ENCODE measurements at places on chromosomes 12 and 14. TPM values are rescaled to one million over a fixed set of nuclear protein-coding genes. Genes with fewer than 3 reads are reported as not detected.
A peak's percentile ranks its signal among the peaks of the same experiment; 100 is the strongest.

Gene SMOC1
- total RNA-seq, result not detected

Gene FAM186B
- total RNA-seq, result 0.57 TPM

Gene TRHDE
- total RNA-seq, result 1.2 TPM

Gene TPH2
- not detected for total RNA-seq

Gene C12orf56
- total RNA-seq, result 4.5 TPM

Gene NEUROD4
- not detected for total RNA-seq

Gene FRMD6
- total RNA-seq, result 13.8 TPM

Gene ADAM21
- not detected for total RNA-seq

Gene CLEC1B
- total RNA-seq, result not detected

Gene COCH
- 59.1 TPM for total RNA-seq

DNA sequence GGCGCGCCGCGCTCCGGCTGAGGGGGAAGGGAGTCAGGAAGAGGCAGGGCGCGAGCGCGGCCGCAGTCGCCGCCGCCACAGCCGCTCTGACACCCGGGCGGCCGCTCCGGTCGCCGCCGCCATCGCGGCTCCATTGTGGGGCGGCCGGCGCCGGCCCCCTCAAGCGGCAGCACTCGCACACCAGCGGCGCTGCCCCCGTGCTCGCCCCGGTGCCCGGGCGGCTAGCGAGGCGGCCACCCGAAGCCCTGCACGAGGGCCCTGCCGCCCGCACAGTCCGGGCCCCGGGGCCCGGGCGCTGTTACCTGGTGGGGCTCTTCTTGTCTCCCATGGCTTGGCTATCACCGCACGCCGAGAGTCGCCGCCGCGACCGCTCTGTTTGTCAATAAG, 202 bp downstream of the YAF2 start:
- DNase-seq, result no peak

GRCh38 chr12:92796650-92797049, 93.9 kb downstream of the PLEKHG7 start:
- DNase-seq, result no peak

DNA sequence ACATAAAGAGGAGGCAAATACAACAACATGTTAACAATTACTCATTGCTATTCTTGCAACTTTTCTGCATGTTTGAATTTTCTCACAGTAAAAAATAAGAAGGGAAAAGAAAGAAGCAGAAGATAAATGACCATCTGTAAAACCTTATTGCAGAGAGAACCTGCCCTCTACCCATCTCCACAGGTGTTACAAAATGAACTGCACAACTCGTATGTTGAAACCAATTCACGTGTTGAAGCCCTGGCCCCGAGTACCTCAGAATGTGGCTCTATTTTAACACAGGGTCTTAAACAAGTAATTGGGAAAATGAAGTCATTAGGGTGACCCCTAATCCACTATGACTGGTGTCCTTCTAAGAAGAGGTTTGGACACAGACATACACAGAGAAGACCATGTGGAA, 39.5 kb downstream of the FOXN3 start:
- no peak for DNase-seq

DNA sequence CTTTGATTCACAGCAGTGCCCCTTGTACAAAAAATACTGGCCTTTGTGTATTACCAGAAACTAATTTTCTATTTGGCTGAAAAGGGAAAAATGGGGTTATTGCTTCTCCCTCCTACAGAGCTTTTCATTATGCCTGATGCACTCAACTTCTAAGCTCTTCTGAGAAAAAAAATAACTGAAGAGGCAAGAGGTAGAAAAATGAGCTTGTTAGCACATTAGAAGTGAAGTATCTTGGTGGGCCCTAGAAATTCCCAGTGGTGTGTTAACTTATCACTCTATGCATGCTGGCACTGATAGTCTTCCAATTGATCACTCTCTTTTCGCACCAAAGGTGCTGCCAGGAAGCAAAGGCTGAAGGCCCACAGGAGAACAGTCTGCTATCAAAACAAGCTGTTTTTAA, 17.1 kb downstream of the INSM2 start:
- no peak for DNase-seq

- no peak for DNase-seq
Observed at GRCh38 chr12:33383503-33383902, 56.1 kb downstream of the SYT10 start.

DNA sequence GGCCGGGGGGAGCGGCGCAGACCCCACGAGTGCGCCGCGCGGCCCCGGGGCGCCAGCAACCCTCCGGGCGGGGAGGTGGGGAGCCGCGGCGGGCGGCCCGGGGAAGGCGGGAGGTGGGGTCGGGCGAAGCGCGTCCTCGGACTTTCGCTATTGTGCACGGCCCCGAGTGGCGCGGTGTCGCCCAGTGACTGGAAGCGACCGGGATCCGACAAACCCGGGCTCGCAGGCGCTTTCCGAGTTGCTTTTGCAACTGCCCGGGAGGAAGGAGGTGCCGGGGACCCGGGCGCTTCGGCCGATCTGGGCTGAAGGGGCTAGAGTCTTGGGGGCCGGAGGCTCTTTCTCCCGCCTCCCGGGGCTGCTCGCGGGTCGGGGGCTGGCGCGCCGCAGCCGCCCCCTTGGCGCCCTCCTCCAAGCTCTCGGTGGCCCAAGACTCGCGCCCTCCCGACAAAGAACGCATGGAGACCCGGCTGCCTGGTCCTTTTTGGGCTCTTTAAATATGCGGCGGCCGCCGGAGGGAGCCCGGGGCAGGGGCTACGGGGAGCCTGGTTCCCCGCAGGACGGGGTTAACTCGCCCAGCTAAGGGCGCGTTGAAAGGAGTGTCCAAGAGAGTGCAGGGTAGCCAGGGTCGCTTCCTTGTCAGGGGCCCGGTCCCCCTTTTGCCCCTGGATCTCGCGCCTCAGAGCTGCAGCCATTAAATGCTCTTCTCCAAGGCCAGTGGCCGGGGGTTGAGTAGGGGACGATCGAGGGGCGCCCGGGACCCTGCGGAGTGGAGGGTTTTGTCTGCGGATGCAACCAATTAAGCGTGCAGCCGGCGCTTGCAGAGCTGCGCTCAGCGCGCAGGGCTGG, 1.4 kb downstream of the HMGA2 start:
- DNase-seq, result peak; percentile 88

DNA sequence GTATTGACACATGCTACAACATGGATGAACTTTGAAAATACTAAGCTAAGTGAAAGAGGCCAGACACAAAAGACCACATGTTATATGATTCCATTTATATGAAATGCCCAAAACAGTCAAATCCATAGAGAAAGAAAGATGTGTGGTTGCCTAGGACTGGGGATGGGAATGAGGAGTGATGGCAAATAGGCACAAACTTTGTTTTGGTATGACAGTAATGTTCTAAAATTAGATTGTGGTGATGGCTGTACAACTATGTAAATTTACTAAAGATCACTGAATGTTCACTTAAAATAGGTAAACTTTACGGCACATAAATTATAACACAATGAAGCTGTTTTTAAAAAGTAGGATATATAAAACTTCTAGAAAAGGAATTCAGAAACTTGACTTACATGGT, 41.7 kb downstream of the PPP1R13B start:
- DNase-seq, result no peak

- no peak for DNase-seq
Observed at GRCh38 chr14:36515105-36515593, 4.9 kb downstream of the NKX2-1 start.

- no peak for DNase-seq
Observed at GRCh38 chr12:94244165-94245133, 96.1 kb downstream of the PLXNC1 start.

- peak; percentile 51 for DNase-seq
Observed at GRCh38 chr14:102731871-102732800, 45.1 kb upstream of the TRAF3 start.

GRCh38 chr12:18422871-18423270, 161.6 kb downstream of the PIK3C2G start:
- DNase-seq, result no peak

DNA sequence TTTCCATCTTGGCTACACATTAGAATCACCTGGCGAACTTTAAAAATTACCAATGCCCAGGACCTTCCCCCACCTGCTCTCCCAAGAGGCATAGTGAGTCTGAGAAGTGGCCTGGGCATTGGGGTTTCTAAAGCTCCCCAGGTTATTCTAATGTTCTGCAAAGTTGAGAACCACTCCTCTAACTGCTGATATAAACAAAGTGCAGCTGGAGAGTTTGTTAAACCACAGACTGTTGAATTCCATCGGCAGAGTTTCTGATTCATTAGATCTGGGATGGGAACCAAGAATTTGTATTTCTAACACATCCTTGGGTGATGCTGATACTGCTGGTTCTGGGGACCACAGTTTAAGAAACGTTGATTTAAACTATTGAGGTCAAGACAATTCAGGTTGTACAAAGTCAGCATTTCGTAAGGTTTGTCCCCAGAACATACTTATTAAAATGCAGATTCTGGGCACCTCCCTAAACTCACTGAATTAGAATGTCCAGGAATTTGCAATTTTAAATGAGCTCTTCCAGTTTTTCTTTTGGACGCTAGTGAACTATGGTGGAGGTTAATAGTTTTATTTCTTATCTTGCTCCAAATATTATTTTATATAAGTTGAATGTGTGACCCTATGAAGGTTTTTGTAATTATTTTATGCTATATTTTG, 309.1 kb downstream of the NRXN3 start:
- no peak for DNase-seq

- peak; percentile 81 for DNase-seq
Observed at GRCh38 chr12:104733717-104734175, 224.3 kb downstream of the SLC41A2 start.

DNA sequence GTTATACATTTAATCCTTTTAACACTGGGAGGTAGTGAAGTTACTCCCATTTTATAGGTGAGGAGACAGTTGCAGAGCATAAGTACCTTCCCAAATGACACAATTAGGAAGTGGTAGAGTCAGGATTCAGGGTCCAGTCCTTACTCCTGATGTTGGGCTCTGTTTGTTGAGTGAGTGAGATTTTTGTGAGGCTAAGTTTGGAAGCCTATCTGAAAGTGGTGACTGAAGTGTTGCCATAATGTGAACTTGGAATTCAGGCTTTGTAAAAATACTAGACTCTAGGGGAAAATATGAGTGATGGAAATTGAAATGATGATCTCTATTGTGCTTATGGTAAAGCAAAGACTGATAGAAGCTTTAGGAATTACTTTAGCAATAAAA, 2.2 kb downstream of the NUDT4 start:
- no peak for DNase-seq

- no peak for DNase-seq
Observed at GRCh38 chr12:67425394-67425793, 156.2 kb downstream of the CAND1 start.

GRCh38 chr12:109695416-109695815, 18.2 kb upstream of the FAM222A start:
- peak; percentile 72 for DNase-seq

GRCh38 chr14:94163796-94164195, 10.3 kb upstream of the PPP4R4 start:
- peak; percentile 57 for DNase-seq

Measured in endodermal cell (in vitro differentiated cells).